ENCODE measurements at places on chromosomes 13 and 19.

GRCh38 chr19:17829855-17830566, 8.7 kb upstream of the INSL3 start:
- peak; percentile 65 for DNase-seq

- no peak for DNase-seq
Measured at GRCh38 chr19:7851623-7852500, 21.8 kb downstream of the EVI5L start.

DNA sequence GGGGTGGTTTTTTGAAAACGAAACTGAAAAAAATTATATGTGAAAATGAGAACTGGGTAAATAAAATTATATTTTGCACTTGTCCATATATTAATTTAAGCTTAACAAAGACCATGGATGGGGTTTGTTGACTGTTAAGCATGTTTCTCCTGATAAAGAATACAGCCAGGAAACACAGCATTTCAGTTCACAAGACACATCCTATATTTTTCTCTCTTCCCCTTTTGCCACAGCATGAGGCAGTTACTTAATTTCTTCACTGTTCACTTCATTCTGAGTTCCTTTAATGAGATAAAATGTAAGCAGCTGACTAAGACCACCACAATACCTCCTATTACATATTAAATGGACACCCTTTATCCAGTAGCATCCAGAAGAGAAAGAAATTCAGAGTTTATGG, 64.0 kb downstream of the RXFP2 start:
- no peak for DNase-seq

GRCh38 chr19:34120846-34121639, 51.3 kb upstream of the LSM14A start:
- DNase-seq: peak; percentile 15

GRCh38 chr19:41626877-41627276, at the start of gene CEACAM4:
CEACAM4 (minus strand) TSS chr19:41627074; CDS start chr19:41626963, 111 bp downstream.
- no peak for DNase-seq

GRCh38 chr19:51108805-51109146, 567 bp upstream of the CTU1 start:
- no peak for DNase-seq

DNA sequence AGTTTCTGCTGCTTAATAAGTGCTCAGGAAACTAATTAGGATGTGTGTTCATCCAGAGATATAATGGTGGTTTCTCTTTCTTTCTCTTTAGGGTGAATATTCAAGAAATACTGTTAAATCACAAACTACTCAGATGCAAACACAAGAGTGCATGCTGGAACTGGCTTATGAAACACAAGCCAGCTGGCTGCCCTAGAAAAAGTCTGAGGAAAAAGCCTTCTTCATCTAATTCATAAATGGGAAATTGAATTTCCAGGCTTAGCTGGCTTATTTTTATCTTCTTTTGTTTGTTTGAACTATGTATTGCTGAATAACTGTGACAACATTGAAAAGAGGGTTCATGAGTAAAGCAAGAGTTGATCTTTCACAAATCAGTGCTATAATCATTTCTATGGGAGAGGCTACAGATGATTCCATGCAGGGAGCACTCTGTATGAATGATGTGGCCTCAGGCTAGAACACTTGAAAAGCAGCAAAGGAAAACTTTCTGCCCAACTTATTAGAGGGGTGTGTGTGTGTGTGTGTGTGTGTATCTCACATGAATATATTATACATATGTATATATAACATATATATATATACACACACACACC, 69.8 kb upstream of the SCEL start:
- DNase-seq: peak; percentile 73

- no peak for DNase-seq
Measured at GRCh38 chr13:36806102-36806501, 12.9 kb upstream of the RFXAP start.

DNA sequence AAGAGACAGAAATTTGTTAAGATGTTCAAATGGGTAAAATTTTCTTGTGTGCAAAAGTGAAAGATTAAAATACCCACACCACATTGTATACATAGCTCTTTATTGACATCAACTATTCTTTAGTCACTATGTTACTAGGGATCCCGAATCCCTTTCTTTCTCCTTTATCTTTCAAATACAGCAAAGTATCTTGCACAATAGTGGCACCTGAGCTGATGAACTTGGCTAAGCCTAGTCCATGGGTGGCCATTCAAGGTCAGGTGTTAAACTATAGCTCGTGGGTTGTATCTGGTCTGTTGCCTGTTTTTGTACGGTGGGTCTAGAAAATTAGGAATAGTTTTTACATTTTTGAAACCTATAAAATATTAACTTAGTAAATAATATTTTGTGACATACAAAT, 210.9 kb downstream of the SLITRK6 start:
- DNase-seq: no peak

DNA sequence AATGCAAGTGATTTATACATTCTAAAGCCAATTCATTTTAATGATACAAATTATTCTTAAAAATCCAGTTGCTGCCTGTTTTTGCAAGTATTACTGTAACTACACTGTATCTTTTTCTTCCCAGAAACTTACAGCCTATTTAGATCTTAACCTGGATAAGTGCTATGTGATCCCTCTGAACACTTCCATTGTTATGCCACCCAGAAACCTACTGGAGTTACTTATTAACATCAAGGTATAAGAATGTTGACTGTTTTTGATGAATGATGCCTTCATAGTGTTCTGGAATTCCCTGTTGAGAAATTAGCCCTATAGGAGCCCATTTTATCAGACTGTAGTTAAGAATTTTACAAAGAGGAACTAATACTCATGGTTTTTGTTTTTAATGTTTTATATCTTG, 25.0 kb downstream of the ITM2B start:
- no peak for DNase-seq
